ENCODE measurements at places on chromosomes 6 and 20.

GRCh38 chr6:129908858-129909257 is 47.7 kb upstream of the TMEM244 start:
- no peak for DNase-seq

DNA sequence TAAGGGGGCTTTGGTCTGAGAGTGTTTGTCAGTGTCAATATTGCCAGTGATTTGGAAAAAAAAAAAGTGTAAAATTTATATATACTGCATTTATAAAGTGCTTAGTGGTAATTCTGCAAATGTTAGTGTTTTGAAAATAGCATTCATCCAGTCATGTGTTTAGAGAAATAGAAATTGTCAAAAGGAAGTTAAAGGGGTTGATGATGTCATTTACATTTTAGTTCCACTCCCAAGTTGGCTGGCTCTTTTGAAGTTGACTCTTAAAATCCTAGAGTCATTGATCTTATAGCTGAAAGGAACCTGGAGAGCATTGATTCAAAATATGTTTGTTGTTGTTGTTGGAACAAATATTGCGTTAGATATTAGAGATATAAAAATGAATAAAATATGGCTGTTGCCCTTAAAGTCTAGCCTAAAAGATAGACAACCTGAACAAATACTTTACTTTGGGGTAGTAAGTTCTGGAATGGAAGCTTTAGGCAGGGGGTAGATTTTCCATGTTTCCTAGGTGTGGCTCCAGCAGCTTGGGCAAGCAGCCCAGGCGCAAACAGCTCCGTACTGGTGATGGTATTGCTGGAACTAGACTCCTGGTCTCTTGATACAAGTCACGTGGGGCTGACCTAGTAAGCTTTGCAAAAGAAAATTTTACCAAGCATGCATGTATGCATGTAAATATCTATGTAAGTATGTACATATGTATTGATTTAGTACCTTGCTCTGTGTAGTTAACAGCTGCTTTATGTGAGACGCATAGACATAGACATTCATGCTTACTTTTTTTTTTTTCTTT is 46.3 kb downstream of the HIVEP1 start:
- no peak for DNase-seq

- DNase-seq = no peak
Observed at GRCh38 chr6:28134716-28135115, 7.0 kb upstream of the ZKSCAN8 start.

DNA sequence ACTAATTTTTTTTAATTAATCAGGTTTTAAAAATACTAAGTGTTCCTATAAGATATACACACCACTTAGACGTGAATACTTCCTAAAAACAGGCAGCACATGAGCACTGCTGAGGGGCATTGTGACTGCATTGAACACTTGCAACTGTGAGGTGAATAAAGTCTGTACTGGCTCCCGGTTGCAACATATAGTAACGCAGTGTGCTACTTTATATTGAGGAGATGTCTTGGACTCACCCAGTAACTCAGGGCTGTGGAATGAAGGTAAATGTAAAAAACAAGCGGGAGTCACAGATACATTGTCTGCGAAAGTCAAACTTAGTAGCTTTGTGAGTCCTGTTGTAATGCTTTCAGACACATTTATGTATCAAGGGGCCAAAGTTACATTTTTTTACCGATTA is 17.0 kb upstream of the HLA-A start:
- DNase-seq = no peak

GRCh38 chr6:134323698-134324097 is 5.8 kb upstream of the SGK1 start:
- DNase-seq = no peak

DNA sequence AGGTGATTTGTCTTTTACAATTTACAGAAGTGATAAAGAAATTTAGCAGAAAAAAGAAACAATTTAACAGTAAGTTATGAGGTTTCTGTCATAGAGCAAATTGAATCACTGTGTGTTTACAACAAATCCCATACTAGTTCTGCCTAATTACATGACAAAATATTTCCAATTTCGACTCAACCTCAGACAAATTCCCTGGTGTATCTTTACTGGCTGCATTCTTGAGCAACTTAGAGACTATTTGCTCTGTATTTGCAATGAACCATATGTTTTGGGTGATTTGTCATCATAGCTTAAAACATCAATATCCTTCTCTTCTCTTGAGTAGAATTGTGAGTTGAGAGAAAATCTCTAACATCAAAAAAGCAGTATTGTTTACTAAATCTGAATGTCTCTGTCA is 128.7 kb downstream of the SIM1 start:
- no peak for DNase-seq

- no peak for DNase-seq
Observed at GRCh38 chr6:14200047-14200446, 82.5 kb downstream of the CD83 start.

DNA sequence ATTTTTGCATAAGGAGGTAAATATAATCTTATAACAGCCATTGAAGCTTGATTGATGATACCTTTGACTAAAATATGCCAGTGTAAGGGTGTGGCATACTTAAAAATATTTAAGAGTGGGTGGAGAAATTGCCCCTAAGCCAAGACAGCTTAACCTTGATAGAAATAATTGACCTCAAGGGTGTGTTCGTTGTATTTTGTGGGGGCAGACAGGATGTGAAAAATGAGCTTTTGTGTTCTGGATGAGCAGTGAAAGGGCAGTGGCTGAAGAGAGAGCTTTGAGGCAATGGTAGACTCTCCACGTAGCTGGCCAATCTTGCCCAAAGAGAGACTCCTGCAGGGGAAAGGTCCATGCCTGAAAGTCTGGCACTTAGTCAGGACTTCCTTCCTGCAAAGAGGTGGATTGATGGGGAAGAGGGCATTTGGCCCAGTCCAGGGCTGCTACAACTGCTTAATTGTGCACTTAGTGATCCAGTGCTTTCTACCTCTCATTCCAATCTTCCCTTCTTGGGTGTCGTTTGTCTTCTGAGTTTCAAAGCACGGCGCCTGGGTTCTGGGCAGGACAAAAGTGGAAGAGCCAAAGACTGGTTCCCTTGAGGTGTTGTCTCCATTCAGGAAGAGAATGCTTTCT is 15.6 kb upstream of the CD109 start:
- DNase-seq = no peak

- DNase-seq = no peak
Observed at GRCh38 chr20:56899506-56899905, 270.4 kb downstream of the TFAP2C start.

DNA sequence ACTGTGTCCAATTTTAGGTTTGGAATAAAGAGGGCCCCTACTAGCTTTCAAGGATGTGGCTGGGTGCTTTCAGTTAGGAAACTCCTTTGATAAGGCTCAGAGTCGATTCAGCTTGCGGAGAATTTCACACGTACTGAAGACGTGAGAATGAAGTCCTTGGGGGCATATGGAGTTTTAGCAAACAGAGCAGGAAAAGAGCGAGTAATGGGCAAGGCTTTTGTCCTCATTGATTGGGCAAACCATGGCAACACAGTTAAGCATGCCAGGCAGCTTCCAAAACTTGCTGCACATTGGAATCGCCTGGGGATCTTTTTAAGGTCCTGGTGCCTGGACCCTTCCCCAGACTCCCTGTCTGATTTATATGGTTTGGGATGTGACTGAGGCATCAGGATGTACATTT is 29.2 kb downstream of the ISM1 start:
- no peak for DNase-seq

- DNase-seq = no peak
Observed at GRCh38 chr20:52103335-52103912, 88.2 kb downstream of the ZFP64 start.

GRCh38 chr6:121235386-121235785 is 98.9 kb downstream of the TBC1D32 start:
- DNase-seq = no peak

DNA sequence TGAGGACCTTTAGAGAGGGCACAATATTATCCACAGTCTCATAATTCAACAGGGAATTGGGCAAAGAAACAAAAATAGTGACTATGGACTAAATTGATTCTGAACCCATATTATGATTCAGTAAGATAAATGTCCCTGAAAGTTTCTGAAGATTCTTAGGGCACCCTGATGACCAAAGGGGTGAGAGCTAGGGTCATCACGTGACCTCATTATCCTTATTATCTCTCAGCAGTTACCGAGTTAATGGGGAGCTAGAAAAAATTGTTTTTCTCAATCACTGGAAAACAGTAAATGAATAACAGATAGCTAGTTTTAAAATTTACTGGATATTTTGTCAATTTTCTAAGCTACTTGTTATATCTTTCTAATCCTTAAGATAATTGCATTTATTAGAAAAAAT is 639.5 kb downstream of the PRKN start:
- DNase-seq = no peak

DNA sequence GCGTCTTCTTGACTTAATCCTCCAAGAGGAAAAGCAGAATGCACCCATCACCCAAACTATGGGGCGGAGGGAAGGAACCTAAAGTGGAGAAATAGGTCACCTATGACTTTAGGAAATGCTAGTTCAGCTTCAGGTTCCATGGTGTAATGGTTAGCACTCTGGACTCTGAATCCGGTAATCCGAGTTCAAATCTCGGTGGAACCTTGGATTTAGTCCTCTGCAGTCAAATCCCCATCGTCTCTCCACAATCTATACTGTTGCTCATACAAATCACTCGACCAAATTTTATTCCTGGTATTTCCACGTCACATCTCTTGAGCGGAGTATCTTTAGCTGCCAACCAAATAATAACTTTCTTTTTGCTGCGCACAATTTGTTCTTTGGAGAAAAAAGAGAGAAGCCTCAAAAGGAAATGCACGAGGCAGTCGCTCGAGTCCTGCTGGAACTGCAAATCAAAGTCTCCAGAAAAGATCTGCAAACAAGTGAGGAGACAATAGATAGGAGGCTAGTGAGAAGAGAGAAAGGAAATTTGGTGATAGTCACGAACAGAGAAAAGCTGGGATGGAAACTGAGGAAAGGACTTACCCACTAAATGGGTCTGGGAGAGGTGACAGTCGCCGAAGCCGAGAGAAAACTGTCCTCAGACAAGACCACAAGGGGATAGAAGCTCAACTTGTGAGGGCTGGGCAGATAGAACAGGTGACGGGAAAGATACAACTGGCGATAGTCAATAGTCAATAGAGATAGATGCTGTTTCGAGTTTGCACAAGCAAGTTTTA is 16.6 kb downstream of the POM121L2 start:
- no peak for DNase-seq

DNA sequence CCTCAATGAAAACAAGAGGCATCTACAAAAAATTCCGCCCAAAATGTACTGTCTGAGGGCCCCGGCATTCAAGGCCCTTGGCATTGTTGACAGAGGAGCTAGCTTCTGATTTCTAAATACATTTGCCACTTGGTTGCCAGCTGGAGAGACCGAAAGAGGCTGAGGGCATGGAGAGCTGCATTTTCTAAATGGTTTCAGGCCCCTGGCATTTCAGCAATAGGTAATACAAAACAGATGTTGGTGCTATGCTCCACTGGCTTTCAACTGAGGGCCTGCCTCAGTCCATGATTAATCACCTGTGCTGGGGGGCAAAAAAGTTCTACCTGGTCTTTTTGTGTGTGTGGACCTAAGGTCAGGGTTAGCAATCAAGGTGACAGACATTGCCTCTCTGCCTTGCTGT is 79.5 kb upstream of the ISM1 start:
- DNase-seq = no peak

DNA sequence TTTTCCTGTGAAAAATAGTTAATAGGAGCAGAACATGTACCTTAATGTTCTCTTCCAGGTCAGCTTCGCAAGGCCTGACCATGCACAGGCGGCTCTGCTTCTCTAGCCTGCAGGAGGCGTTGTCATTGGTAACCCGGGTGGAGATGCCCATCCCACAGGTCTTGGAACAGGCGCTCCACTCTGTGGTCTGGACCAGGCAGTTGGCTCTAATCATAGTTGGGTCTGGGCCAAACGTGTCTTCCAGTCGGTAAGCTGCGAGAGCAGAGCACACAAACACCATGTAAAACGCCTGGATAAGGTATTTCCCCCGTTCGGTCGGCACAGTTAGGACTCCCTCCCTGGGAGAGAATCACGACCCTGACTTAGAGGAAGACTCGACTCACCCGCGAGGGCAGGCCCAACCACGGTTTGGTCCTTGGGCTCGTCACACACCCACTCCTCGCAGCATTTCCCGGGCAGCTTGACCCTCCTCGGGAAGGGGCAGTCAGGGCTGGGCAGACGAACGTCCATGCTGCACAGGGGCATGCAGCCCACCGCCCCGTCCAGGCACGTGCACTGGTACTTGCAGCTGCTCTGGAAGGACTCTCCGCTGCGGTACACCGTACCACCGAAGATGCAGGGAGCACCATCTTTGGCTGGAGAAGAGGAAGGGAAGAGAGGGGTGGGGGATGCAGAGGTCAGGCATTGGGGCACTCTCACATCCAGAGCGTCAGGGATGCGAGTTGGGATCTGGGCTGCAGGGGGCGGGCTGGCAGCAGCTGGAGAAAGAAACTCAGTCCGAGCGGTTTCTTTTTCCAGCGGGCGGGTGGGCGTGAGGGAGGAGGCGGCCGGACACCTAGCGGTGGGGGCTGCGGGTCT is 1.0 kb downstream of the CCN2 start:
- peak; percentile 58 for DNase-seq

- DNase-seq = no peak
Observed at GRCh38 chr6:26470643-26471042, 12.9 kb downstream of the BTN2A1 start.

DNA sequence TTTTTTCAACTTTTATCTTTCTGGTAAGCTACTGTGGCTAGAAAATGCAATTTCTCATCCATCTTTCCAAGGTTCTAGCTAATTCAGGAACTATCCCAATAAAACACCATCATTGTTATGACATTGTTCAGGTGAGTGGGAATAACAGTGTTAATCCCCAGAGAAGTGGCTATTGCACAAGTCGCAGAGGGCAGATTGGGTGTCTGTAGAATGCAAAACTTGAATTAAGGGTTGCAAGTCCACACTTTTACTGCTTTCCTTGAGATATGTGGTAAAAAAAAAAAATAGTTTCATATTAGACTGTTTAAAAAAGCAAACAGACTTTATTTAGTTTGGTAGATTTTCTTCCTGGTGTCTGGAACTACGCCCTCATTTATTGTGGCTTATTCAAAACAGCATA is 41.1 kb upstream of the PRDM1 start:
- DNase-seq = no peak

DNA sequence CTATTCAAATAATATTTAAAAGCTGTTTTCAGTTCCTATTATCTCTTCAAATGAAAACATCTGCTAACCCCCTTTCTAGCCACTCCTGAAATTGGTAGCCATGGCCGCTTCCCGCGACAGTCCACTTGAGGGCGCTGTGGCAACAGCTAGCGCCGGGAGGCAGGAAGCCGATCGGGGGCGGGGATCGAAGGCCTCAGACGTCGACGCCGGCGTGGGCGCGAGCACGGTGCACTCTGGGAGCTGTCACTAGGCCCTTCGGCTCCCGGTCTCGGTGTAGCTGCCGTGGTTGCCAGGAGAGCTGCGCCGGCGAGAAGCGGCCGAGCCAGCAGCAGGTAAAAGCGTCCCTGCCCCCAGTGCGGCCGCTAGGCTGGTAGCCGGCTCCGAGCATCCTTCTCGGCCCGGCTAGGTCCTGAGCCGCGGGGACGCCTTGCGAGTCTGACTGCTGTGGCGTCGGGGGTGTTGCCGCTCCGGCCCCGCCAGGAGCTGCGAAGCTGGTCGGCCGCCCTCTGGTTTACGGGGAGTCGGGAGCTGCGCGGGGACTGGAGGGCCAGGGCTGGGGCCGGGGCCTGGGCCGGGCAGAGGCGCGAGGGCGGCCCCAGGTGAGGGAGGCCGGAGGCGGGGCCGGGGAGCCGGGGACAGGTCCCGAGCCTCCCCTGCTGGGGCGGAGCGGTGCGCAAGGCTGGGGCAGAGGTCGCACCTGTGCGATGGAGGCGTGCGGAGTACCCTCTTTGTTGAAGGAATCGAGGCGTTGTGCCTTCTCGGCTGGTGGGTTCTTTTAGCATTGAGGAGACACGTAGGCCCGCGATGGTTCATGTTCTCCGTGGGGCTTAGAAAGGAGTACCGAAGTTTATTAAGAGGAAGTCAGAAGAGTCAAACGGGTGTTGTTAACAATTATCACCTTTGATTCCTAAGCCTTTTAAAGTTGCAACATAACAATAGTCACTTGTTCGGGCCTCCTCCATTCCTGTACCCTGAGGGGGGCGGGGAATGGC is at the start of gene DOP1A:
DOP1A (plus strand) TSS at position 224 of the 992 bp plus-strand sequence. CDS start 29,307 bp downstream, outside the sequence.
- peak; percentile 95 for DNase-seq

All from WERI-Rb-1 (cell line).